ENCODE measurements at places on chromosomes 5 and 9.

DNA sequence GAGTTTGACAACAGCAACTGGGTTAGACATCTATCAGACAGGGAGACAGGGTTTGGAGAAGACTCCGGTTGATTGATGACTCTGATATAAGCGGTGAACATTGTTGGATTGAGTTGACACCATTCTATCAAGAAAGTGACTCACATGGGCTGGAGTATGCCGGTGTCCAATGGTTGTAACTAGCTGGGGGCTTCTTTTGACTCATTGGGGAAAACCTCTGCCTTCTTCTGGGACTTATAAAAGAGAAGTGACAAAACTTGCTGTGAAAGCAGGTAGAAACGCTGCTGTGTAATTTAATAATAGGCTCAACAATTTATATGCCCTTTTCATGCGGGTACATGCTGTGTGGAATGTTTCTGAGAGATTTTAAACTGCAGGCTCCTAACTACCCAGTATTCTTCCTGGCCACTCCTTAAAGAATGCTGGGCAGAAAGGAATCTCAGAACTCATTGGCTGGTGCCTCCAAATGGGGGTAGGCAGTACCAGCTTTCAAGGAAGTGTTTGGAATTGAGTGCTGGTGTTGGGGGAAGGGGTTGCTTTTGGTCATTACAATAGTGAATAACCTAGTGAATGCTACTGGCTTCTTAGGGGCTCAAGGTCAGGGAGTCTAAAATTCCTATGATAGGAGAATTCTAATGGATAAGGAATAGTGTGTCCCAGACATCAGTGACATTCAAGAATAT, 43.9 kb downstream of the FYB1 start:
- DNase-seq: no peak

DNA sequence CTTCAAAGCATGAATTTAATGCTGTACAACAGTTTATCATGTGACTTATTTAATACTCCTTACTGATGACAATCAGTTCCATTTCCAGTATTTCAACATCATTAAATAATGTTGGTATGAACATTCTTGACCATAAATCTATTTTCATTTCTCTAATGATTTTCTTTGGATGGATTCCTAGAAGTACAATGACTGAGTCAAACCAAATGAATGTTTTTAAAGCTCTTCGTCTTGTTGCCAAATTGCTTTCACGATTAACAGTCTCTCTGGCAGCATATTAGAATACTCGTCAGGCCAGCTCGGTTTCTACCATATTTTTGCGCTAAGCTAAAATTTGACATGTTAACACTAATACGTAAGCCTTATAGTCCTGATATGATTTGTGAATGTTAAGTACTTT, 197.0 kb downstream of the TRPM3 start:
- DNase-seq: no peak

DNA sequence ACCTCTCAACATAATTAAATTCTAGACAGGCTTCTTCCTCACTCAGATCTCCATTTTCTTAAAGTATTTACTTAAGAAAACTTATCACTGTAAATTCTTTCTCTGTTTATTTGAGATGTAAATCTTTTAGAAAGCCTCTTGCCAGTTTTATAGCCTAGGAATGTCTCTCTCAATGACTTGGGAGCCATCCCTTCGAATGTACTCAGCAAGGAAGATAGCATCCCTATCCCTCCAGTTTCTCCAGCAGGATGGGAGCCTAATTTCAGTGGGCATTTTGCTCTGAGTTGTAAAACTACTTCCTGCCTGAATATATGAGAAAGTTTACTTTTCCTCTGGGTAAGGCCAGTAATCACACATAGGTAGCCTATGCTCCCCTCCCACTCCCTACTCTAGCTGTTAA, 558.5 kb upstream of the ARRDC3 start:
- DNase-seq: no peak

DNA sequence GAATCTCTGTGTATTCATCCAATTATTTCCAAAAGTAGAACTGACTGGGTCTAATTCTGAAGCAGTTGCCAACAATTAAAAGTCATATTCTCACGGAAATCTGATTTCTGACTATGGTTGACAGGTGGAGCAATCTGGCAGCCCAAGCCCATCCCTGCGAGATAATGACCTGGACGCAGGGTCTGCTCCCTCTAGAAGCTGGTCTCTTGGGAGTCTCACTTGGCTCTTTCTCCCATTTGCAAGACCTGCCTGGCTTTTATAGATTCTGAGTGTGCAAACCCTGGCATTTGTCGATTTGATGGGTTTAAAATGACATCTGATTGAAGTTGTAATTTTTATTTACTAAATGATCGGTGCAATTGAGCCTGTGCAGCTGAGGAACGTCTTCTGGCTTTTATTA, 49.4 kb upstream of the NEURL1B start:
- DNase-seq: no peak

DNA sequence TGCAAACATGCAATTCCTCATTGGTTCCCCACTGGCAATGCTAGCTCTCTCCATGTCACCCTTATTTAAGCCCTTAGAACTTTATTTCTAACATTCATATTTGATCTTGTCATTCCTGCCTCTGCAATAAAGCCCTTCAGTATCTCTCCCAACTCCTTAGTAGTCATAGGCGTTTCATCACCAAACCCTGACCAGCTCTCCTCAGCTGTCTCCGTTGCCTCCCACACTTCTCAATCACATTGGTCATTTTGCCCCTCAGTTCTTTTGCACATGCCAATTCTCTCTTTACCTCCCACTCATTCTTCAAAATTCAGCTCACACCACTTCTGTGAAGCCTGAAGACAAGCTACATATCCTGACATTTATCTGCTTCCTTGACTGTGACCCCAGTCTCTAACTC, 2.8 kb upstream of the RUSC2 start:
- DNase-seq: no peak

DNA sequence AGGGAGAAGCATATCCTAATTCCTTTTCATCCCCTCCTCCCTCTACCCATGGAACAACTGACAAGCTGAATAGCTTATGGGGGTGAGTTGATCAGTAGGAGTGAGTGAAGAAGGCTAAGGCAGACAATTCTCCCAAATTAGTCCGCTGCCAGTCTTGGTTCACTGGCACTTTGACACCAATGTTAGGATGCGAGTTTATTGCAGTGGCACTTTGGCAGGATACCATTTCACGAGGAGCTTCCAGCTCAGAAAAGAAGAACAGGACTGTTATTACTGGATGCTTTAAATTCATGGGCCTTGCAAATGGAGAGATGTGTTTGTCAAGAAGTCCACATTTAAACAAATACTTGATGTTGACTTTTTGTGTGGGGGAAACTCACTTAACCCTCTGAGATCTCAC, 427.6 kb downstream of the NR2F1-AS1 start:
- no peak for DNase-seq

- DNase-seq: peak; percentile 30
Measured at GRCh38 chr9:5799314-5799713, 33.6 kb downstream of the ERMP1 start.

- DNase-seq: no peak
Measured at GRCh38 chr9:115393976-115394775, 276.2 kb upstream of the TNC start.

- no peak for DNase-seq
Measured at GRCh38 chr5:54398191-54398590, 57.3 kb upstream of the HSPB3 start.

- DNase-seq: no peak
Measured at GRCh38 chr9:137912671-137913070, 35.1 kb downstream of the CACNA1B start.

- no peak for DNase-seq
Measured at GRCh38 chr9:30718483-30718882, 1666.0 kb upstream of the ACO1 start.

- DNase-seq: no peak
Measured at GRCh38 chr9:91182429-91183225, 179.1 kb downstream of the AUH start.

- DNase-seq: no peak
Measured at GRCh38 chr9:60545878-60546385, 368.3 kb upstream of the SPATA31A5 start.

Measured in naive thymus-derived CD4-positive, alpha-beta T cell (primary cell).